ENCODE measurements at places on chromosomes 13 and 19. TPM values are rescaled to one million over a fixed set of nuclear protein-coding genes. Genes with fewer than 3 reads are reported as not detected.

DNA sequence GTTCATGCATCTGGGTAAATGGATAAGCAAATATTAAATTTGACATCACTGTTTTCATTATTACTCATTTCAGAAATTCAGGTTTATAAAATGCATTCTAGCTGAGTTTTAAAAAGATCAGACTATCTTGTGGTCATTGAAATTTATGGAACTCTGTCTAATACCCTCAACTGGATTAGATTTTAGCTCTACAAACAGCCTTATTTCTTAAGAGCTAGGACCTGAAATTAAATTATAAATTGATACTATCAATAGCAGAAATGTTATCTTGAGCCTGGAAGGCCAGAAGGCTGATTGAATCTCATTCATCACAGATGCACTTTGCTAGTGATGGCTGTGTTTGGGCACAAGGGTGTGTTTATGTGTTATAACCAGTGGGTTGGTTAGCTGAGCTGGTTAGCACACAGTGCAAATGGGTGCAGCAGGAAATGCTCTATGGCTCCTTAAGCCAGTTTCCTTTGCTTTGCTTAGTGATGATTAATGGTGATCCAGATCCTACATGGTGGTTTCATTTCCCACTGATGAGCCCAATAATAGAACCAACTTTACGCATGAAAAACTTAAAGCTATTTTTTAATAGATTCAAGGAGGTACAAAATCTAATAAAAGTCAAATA is 310.8 kb upstream of the KLF12 start:
- no peak for DNase-seq

CLDND2 gene
- total RNA-seq: 3.3 TPM

DNA sequence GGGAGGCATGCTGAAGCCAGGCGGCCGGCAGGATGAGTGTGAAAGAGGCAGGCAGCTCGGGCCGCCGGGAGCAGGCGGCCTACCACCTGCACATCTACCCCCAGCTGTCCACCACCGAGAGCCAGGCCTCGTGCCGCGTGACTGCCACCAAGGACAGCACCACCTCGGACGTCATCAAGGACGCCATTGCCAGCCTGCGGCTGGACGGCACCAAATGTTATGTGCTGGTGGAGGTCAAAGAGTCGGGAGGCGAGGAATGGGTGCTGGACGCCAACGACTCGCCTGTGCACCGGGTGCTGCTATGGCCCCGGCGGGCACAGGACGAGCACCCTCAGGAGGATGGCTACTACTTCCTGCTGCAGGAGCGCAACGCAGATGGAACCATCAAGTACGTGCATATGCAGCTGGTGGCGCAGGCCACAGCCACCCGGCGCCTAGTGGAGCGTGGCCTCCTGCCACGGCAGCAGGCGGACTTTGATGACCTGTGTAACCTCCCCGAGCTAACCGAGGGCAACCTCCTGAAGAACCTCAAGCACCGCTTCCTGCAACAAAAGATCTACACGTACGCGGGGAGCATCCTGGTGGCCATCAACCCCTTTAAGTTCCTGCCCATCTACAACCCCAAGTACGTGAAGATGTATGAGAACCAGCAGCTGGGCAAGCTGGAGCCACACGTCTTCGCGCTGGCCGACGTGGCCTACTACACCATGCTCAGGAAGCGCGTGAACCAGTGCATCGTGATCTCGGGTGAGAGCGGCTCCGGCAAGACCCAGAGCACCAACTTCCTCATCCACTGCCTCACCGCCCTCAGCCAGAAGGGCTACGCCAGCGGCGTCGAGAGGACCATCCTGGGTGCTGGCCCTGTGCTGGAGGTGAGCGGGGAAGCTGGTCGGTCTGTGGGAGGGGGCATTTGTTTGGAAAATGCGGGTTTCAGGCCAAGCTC is 26.4 kb downstream of the MYO9B start:
- DNase-seq: no peak

EBI3 gene
- total RNA-seq: 1.2 TPM

- no peak for DNase-seq
Observed at GRCh38 chr19:27751044-27751391, 1461.9 kb downstream of the UQCRFS1 start.

KLK14 gene
- 0.35 TPM for total RNA-seq

EHD2 gene
- total RNA-seq: not detected

- DNase-seq: no peak
Observed at GRCh38 chr19:40661616-40662015, 28.8 kb downstream of the NUMBL start.

GRCh38 chr13:37202264-37202663 is 96.8 kb upstream of the CSNK1A1L start:
- no peak for DNase-seq

DNA sequence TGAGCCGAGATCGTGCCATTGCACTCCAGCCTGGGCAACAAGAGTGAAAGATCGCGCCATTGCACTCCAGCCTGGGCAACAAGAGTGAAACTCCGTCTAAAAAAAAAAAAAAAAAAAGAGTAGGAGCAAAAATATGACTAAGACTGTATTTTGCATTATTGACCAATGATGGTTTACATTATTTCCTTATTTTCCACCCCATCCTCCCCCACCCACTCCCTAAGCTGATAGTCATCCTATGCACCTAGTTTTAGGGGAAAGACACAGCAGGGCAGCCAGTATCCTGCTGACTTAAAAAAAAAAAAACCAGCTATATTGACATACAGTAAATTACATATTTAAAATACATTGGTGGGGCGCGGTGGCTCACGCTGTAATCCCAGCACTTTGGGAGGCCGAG is 25.1 kb downstream of the VAV1 start:
- no peak for DNase-seq

KRI1 gene
- 78.4 TPM for total RNA-seq

- DNase-seq: no peak
Observed at GRCh38 chr19:37920591-37921450, 13.8 kb downstream of the SIPA1L3 start.

CDC37 gene
- total RNA-seq: 200 TPM

CD209 gene
- not detected for total RNA-seq

CPT1C gene
- 1.3 TPM for total RNA-seq

KLF5 gene
- total RNA-seq: 4.8 TPM

DNA sequence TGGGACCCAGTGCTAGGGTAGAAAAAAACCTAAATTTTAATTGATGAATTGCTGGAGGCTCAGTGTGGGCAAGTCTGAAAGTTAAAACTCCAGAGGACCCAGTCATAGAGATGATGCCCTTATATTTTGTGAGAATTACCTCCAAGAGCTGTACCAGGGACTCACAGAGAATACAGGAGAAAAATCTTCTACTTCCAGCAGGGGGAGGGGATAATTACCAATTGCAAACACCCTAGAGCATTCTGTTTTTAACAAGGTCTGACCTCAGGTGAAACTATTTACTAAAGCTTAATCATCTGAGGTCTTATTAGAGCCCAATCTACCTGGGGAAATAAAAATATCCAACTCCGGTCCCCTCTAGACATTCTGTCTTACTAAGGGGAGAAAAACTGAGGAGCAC is 994.7 kb upstream of the MIR17HG start:
- DNase-seq: no peak

ERICH4 gene
- not detected for total RNA-seq

RLN3 gene
- total RNA-seq: not detected

GRCh38 chr13:30312904-30313303 is 5.6 kb upstream of the KATNAL1 start:
- no peak for DNase-seq

- DNase-seq: no peak
Observed at GRCh38 chr13:94479616-94480015, at the start of gene DCT. DCT (minus strand) TSS chr13:94479682; CDS start chr13:94479255, 427 bp downstream.

ZNF284 gene
- total RNA-seq: 2.2 TPM

FAM216B gene
- not detected for total RNA-seq

- no peak for DNase-seq
Observed at GRCh38 chr13:66139250-66139649, 1090.9 kb downstream of the PCDH9 start.

- DNase-seq: no peak
Observed at GRCh38 chr19:5352229-5352763, 11.7 kb upstream of the PTPRS start.

- no peak for DNase-seq
Observed at GRCh38 chr19:49699364-49699763, 8.4 kb downstream of the CPT1C start.

GRCh38 chr13:46855166-46855565 is 41.7 kb downstream of the HTR2A start:
- DNase-seq: no peak

DNA sequence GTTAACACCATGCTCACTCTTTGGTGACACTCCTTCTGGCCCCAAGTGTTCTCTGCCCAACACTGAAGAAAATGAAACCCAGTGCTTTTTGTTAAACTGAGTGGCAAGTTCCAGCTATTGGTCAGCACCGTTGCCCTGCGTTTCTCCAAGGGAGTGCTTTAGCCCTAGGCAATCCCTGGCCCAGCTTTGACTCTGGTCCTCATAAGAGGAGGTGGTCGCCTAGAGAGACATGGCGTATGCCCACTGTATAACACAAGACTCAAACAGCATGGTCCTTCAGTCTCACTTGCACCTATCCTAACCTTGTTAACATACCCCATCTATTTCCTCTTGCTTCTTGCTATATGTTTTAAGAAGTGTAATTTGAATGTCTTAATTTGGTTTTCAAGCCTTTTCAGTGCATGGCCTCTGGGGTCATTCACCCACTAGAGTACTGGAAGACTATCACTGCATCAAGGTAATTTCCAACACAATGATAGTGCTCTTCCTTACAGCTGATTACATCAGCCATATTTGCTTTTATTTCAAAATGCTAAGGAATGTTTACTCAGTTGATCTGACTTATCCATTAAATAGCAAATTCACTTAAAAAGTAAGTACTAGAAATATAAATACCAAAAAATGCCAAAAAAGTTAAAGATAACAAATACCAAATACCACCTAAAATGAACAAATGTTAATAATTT is 190.5 kb upstream of the SOX21 start:
- no peak for DNase-seq

- no peak for DNase-seq
Observed at GRCh38 chr19:7888145-7888825, at the start of gene LRRC8E. LRRC8E (plus strand) TSS chr19:7888510; CDS start chr19:7895604, 7,094 bp downstream.

DNA sequence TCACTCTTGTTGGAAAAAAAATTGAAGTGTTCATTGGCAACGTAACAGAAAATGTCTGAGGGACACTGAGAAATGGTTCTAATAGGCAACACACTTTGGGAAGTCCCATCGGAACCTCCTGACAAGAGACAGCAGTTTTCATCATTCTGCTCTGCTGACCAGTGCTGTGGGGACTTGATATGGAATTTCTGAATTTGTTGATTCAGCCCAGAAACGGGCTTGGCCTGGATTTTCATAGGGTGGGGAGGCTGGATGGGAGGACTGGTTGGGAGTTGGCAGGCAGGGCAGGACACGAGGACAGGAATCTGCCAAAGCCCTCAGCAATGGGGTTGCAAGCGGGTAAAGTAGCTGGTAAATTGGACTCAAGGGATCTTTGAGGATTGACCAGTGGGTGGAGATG is 96.5 kb downstream of the DCT start:
- no peak for DNase-seq

KLK1 gene
- 1.1 TPM for total RNA-seq

DNA sequence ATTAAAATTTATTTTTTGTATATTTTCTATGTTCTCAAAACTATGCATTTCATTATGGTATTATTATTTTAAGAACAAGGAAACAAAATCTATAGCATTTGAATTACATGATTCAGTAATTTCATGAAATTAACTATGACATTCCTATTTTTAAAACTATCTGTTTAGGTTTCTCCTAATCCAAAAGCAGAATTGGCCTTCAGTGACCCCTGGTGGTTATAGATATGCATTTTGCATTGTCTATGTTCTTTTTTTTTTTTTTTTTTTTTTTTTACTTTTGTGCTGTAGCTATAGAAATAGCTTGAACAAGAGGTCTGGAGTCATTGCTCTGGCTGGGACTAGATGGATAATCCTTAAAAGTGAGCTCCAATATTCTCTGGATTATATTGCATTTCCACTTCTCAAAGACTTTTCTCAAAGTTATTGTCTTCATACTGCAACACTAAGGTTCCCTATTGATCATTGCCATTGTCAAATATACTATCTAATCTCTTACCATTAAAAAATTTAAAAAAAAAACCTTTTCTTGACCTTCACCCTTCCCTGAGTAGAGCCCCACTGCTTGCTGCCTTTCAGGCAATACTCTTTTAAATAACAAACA is 15.9 kb upstream of the DNAJC3 start:
- peak; percentile 42 for DNase-seq

- no peak for DNase-seq
Observed at GRCh38 chr19:51220996-51221395, 3.9 kb upstream of the CD33 start.

POLR1G gene
- 7.4 TPM for total RNA-seq

- DNase-seq: no peak
Observed at GRCh38 chr13:39816936-39817335, 161.5 kb downstream of the COG6 start.

- no peak for DNase-seq
Observed at GRCh38 chr13:91313581-91313980, 33.9 kb upstream of the MIR17HG start.

ADPRHL1 gene
- total RNA-seq: 1.4 TPM

DNA sequence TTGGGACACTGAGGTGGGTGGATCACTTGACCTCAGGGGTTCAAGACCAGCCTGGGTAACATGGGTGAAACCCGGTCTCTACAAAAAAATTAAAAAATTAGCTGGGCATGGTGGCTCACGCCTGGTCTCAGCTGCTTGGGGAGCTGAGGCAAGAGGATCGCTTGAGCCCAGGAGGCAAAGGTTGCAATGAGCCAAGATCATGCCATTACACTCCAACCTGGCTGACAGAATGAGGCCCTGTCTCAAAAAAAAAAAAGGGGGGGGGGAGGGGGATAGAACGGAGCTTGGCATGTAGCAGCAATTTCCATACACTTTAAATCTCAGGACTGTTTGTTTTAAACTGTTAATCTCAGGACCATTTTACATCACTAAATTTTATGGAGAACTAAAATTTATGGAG is 2.2 kb downstream of the ACP7 start:
- DNase-seq: no peak

C1QTNF9B gene
- not detected for total RNA-seq

GRCh38 chr19:17805427-17805826 is 10.5 kb downstream of the B3GNT3 start:
- no peak for DNase-seq

GRCh38 chr13:52414963-52415362 is 9.0 kb upstream of the THSD1 start:
- no peak for DNase-seq

DNA sequence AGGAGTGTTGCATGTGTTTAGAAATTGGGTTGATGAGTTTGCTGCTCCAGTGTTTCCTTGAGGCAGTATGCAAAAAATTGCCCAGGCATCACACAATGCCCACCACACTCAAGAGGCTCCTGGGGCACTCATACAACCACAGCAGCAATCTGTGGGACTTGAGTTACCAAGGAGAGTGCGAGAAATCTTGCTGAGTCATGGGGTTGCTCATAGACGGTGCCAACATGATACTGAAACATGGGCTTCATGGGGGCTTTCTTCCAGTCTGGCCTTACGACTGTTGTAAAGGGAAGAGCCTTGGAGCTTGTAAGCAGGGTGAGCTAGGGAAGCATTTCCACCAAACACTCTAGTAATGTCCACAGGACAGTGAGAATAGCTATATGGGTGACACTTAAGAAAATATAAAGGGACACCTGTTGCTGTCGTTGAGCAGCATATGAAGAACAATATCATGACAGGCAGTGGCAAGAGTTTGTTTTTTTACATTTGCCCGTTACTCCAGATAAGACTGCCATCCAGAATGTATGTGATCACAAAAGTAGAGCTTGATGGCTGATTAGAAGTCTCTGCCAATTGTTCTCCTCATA is 1237.4 kb downstream of the UQCRFS1 start:
- DNase-seq: no peak

GRCh38 chr19:58558623-58559274 is 338 bp upstream of the UBE2M start:
- DNase-seq: peak; percentile 100

GRCh38 chr19:44817725-44818465 is 9.0 kb downstream of the BCAM start:
- DNase-seq: no peak

Measured in activated CD4-positive, alpha-beta T cell treated with anti-CD3 and anti-CD28 coated beads, Interleukin-2, amount 10 ng/mL, durations not matched to agents 7 days and 5 days (primary cell).